ENCODE measurements at places on chromosomes 4 and X. TPM values are rescaled to one million over a fixed set of nuclear protein-coding genes. Genes with fewer than 3 reads are reported as not detected.

DNA sequence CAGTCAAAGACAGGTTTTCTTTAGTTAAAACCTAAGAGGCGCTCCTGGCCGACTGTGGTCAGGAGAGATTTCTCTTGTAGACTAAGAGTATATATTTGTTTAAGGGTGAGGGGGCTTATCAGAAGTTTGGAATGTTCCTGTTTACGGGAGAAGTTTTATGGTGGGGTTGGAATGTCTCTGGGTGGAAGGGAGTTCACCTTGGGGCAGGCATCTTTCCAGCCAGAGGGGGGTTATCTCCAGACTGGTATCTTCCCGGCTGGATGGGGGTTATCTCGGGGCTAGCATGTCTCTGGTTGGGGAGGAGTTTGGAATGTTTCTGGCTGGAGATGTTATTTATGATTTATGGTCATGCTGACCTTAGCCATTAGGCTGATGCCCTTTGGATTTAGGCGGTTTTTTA is 116.0 kb downstream of the COX7B2 start:
- H3K4me3 ChIP-seq: no peak overlapping the region
- no peaks in the 10 kb centered on the region for H3K36me3 ChIP-seq
- H3K27ac ChIP-seq: no peak overlapping the region

DNA sequence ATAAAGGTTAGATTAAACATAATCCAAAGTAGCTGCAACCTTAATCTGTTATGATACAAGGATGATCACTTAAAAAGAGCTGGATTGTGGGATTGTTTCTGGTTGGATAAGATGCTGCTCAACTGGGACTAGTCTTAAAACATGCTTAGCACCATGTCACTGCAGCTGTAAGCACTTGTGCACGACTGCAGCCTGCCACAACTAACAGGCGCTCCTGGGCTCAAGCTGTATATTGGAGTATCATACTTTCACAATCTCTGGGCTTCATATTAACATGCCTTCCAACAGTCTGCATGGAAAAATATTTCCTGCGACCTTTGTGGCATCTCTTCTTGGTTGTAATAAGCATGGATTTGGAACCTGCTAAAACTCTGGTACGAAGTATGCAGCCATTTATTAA is 493.0 kb upstream of the PITX2 start:
- no peak overlapping the region for H3K4me3 ChIP-seq
- no peaks in the 10 kb centered on the region for H3K27me3 ChIP-seq
- H3K36me3 ChIP-seq: no peaks in the 10 kb centered on the region
- DNase-seq: no peak

DNA sequence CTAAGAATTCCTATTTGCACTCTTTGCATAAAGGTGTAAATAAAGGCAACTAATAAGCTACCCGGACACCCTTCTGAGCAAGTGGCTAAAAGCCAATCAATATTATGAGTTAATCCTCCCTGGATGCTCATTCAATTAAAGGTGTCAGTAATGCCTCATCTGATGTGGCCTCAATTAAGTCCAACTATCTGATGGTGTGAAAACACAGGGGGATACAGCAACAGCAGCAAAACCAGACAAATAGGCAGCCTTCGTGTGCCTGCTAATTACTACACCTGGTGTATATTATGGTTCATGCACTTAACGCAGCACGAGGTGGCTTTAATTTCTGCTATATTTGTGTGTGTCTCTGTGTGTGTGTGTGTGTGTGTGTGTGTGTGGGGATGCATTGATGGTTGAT is 244.4 kb downstream of the DCLK2 start:
- no peaks in the 10 kb centered on the region for H3K36me3 ChIP-seq
- DNase-seq: no peak
- peaks cover 35% of the 10 kb centered on the region for H3K4me1 ChIP-seq
- H3K27ac ChIP-seq: no peak overlapping the region
- no peak overlapping the region for H3K4me3 ChIP-seq
- H3K27me3 ChIP-seq: no peaks in the 10 kb centered on the region

GRCh38 chr4:158649111-158649680 is 22.5 kb downstream of the C4orf46 start:
- H3K27ac ChIP-seq: no peak overlapping the region
- no peak for DNase-seq
- H3K27me3 ChIP-seq: no peaks in the 10 kb centered on the region
- H3K4me3 ChIP-seq: no peak overlapping the region
- peaks cover 13% of the 10 kb centered on the region for H3K4me1 ChIP-seq

- no peak for DNase-seq
- H3K27me3 ChIP-seq: no peaks in the 10 kb centered on the region
- no peaks in the 10 kb centered on the region for H3K36me3 ChIP-seq
- H3K4me1 ChIP-seq: no peaks in the 10 kb centered on the region
Measured at GRCh38 chr4:55561889-55562288, 15.2 kb upstream of the CLOCK start.

GRCh38 chr4:4524364-4524763 is 17.5 kb downstream of the STX18 start:
- DNase-seq: no peak
- no peaks in the 10 kb centered on the region for H3K27me3 ChIP-seq
- H3K27ac ChIP-seq: no peak overlapping the region
- H3K4me3 ChIP-seq: no peak overlapping the region

- H3K4me3 ChIP-seq: no peak overlapping the region
- H3K27me3 ChIP-seq: no peaks in the 10 kb centered on the region
- no peaks in the 10 kb centered on the region for H3K36me3 ChIP-seq
- no peaks in the 10 kb centered on the region for H3K4me1 ChIP-seq
Measured at GRCh38 chr4:154186035-154186434, 305.6 kb downstream of the DCHS2 start.

The USP17L26 gene
- total RNA-seq: not detected

- H3K36me3 ChIP-seq: no peaks in the 10 kb centered on the region
- peaks cover 30% of the 10 kb centered on the region for H3K4me1 ChIP-seq
- peak; percentile 97 for DNase-seq
- H3K27ac ChIP-seq: peak overlapping the region; percentile 99
Measured at GRCh38 chr4:51844153-51845054, 1.5 kb downstream of the DCUN1D4 start.

GRCh38 chr4:8316251-8316771 is 46.8 kb downstream of the HTRA3 start:
- H3K27ac ChIP-seq: peak overlapping the region; percentile 65
- DNase-seq: no peak
- no peaks in the 10 kb centered on the region for H3K27me3 ChIP-seq

The TAF1 gene
- total RNA-seq: 40.7 TPM

The F8 gene
- 20.2 TPM for total RNA-seq

Measured in sigmoid colon (tissue), 7 donors.